Tibial nerve (tissue), 4 donors: ENCODE measurements at places on chromosomes 6 and 20. TPM values are rescaled to one million over a fixed set of nuclear protein-coding genes. Genes with fewer than 3 reads are reported as not detected.
A peak's percentile ranks its signal among the peaks of the same experiment; 100 is the strongest.

GRCh38 chr6:134347885-134348805 is 30.2 kb upstream of the SGK1 start:
- peak; percentile 83 for DNase-seq

DNA sequence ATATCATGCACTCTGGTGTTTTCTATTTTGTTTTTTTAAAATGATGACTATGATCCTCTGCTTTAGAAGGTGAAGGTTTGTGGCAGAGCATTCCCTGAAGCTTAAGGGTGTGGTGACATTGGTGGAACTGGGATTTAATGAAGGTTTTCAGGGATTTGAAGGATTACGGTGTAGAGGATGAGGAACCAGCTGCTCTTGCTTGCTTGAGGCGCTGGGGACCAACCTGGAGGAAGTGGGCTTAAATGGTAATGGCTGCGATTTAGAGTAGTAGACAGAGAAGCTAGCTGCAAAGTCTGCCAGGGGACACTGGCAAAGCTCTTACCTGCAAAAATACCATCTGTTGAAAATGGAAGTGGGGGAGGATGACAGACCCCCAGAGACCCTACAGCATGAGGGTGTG is 241.8 kb downstream of the CLIC5 start:
- DNase-seq = no peak

The TMEM217 gene
- total RNA-seq = 0.39 TPM

DNA sequence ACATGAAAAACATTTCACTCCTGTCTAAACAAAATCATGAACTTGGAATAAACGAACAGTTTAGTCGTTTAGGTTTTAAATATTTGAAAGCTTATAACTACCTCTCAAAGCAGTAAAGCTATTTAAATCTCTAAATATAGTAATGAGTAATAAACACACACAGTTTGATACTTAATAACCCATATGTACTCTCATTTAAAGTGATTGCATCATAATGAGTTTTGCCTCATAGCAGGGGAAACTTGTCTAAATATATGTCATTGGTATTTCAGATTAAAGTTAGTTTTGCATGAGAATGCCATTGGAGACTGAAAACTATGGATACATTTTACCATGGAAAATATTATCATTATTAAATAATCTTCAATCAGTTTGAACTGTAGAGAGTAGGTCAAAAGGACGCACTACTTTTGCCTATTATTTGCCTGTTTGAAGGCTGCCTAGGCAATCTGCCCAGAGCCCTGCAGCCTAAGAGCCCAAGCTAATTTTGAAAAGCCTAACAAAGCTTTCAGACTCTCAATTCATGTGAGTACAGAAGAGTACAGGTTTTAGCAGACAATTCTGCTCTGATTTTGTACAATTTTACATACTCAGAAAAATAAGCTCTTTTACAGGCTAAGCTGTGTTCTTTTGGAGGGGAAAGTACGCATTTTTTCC is 632.8 kb downstream of the HACE1 start:
- no peak for DNase-seq

The MATN4 gene
- not detected for total RNA-seq

GRCh38 chr6:44037847-44038542 is 89.3 kb downstream of the MRPL14 start:
- DNase-seq = no peak

DNA sequence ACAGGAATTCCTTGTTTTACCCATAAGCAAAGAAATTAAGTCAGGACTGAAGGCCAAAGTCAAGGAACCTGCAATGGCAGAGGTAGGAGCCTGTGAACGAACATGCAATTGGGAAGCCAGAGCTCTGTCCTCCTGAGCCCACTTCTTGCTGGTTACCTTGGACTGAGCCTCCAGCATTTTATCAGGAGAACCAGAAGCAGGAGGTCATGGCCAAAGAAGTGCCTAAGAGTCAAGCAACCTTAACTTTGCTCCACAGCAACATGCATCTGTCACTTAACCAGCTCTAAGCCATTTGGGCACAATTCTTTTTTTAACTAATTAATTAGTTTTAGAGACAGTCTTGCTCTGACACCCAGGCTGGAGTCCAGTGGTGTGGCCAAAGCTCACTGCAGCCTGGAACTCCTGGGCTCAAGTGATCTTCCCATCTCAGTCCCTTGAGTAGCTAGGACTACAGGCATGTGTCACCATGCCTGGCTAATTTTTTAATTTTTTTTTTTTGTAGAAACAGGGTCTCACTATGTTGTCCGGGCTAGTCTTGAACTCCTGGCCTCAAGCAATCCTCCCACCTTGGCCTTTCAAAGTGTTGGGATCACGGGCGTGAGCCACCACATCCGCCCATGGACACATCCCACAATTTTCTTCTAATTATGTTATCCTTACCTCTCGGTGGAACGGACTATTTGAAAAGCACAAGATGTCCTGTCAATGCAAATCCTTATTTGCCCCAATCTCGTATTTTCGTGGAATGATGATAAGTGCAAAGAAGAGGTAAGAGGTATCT is 334.2 kb downstream of the CD83 start:
- no peak for DNase-seq

GRCh38 chr6:64817525-64817924 is 889.5 kb downstream of the EYS start:
- no peak for DNase-seq

DNA sequence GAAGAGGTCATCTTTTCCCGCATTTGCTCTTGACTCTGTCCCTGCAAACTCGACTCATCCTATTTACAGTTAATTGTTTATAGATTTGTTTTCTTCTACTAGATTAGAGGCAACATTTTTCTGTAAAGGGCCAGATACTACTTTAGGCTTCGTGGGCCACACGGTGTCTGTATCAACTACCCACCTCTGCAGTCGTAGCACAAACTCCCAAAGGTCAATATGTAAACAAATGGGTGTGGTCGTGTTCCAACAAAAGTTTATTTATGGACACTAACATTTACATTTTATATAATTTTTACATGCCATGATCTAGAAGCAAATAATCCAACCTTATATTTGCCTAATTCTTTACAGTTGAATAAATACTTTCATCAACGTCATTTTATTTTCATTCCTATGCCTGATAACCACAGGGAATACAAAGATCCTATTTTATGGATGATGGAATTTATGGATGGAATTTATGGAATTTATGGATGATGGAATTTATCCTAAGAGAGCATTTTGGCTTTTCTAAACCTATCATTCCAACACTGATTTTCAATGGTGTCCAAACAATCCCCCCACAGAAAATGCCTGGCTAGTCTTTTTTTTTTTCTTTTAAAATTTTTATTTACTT is 232.8 kb downstream of the MYLK4 start:
- no peak for DNase-seq

- no peak for DNase-seq
Observed at GRCh38 chr20:47175493-47175892, 181.0 kb downstream of the ZMYND8 start.

The NOTCH4 gene
- total RNA-seq = 37.8 TPM

The PSORS1C2 gene
- total RNA-seq = not detected

DNA sequence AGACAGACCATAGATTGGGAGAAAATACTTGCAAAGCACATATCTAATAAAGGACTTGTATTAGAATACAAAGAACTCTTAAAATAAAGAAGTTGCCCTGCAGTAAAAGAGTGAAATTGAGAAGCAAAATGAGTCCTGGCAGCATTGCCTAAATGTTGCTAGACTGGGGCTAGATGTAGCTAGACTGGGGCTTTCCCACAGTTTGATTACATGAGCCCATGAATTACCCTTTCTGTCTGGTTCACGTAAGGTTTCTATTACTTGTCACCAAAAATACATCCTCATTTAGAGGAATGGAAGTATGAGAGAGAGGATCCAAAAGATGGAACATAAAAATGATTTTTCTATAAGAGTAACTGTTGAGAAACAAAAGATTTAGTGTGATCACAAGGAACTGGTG is 57.6 kb upstream of the CCDC28A start:
- no peak for DNase-seq

The ENPP1 gene
- total RNA-seq = 15.7 TPM

DNA sequence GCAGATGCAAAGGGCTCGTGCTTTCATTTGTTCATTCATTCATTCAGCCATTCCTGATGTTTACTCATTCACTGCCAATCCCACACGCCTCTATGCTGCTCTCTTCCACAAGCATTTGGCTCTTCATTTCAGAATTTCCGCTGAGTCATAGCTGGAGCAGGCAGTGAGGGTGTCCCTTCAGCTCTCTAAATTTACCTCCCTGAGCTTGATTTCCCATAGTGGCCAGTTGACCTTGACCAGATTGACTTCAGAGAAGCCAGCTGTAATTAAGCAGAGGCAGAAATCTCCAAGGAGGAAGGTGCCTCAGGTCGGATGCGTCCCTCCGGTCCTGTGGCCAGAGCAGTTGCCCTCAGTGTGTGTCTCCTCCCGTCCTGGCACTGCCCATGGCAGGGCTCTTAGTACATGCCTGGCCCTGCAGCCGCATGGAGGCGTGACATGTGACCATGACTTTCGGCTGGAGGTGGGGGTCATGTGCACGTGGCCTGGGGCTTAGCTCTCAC is 267.2 kb upstream of the ECI2 start:
- no peak for DNase-seq

DNA sequence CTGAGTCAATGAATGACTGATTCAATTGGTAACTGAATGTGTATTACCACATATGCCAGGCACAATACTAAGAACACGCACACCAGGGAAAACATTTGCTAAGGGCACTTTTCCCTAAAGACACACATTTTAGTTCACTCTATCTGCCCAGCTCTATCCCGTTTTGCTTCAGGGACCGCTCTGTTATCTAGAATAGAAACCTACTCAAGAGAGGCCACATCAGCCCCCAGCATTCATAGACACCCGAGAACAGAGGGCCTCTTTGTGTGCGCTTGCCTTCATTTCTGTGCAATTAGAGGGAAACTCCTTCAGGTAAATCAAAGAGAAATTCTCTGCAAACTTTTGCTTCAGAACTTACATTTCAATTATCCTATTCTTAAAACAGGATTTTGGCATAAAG is 50.3 kb downstream of the DZANK1 start:
- no peak for DNase-seq

DNA sequence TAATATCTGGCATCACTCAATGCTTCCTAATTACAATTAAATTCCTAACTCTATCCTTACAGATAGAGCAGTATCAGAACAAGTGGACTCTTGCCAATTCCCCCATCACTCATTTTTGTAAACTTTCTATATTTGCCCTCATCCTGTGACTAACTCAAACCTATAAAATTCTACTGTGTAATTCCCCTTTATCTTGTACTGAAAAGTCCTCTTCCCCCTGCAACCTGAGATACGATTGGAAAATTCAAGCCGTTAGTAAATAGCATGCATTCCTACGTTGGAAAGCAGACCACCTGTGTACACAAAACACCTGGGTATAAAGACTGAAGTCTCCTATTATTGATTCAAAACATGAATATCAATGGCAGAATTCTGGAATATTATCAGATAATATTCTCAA is 70.4 kb upstream of the KCNQ5 start:
- no peak for DNase-seq

The SLC22A16 gene
- not detected for total RNA-seq

The TREM2 gene
- 16.3 TPM for total RNA-seq

GRCh38 chr6:13795041-13795750 is 19.2 kb downstream of the MCUR1 start:
- peak; percentile 88 for DNase-seq

The GNRH2 gene
- not detected for total RNA-seq

DNA sequence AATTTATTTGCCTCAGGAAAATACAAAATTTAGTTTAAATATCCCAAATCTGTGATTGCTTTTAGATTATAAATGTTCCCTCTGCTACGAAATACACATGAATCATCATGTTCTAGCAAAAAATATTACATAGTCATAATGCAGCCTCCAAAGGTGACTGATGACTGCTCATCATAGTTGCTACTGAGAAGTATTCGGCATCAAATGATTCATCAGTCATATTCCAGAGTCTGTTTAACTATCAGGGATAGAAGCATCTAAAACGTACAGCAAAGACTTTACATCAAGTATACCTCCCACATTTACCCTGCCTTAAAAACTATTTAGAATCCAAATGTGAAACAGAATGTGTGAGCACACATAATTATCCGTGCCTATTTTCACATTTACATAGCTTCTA is 626.0 kb downstream of the CDH26 start:
- no peak for DNase-seq

DNA sequence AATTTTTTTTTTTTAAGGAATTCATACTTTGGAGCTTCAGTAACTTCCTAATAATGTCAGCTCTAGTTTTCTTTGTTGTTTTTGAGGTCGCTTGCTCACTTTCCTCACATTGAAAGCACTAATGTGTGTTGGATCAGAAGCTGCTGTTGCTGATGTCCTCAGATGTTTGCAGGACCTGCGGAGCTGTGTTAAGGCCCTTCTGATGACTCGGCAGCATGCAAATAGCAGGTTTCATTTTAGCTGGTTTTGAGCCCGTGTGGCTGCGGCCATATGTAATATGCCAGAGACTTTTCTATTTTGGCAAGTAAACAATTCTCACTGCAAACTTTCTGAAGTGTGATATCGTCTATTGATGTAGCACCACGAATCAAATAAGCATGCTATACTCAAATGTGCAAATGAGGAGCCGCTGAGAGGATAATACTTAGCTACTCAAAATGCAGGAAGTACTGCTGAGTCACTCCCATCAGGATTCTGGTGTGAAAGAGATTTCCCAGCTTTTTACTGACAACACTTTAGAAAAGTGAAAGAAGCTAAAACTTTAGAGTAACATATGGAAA is 187.8 kb downstream of the SASH1 start:
- no peak for DNase-seq

- no peak for DNase-seq
Observed at GRCh38 chr6:46565531-46565930, 74.3 kb upstream of the RCAN2 start.

The TSPO2 gene
- total RNA-seq = not detected

The PAX1 gene
- not detected for total RNA-seq

DNA sequence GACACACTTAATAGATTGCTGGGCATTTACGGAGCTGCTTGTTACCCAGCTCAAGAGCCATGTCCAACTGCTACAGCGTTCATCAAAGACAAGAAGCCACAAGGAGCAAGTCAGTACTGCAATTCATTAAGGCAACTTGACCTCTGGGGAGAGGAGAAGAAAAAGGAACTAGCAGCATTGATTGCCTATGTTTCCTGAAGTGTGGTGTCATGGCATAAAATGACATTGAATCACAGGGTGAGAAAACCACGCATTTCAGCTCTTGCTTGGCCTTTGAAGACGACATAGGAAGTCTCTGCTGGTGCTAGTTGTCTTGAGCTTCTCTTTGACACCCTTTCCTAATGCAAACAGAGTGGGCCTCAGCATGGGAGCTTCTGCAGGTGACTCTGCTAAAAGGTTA is 139.1 kb downstream of the CDH26 start:
- no peak for DNase-seq

- DNase-seq = no peak
Observed at GRCh38 chr6:53481323-53481722, 63.6 kb downstream of the GCLC start.

The NQO2 gene
- total RNA-seq = 18.8 TPM

The RIPPLY2 gene
- not detected for total RNA-seq

GRCh38 chr6:56040889-56041301 is 165.5 kb upstream of the BMP5 start:
- no peak for DNase-seq

DNA sequence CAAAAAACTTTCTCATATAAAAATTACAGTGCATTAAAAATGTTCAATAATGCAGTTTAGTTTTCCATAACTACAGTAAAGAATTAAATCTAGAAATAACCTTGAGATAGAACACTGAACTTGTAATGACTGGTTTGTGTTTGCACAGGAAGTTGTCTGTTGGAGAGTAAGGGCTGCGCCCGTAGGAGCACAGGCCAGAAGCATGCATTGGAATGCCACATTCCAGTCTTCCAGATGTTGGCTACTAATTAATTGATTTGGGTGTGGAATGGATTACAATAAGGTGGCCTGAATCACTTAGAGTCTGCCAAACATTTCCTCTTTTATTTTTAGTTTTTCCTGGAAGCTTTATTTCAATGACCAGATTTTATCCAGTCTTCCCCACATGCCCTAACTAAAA is 582.6 kb upstream of the MMS22L start:
- DNase-seq = no peak
